Spinal cord (tissue), 10 donors: ENCODE measurements at places on chromosomes 3 and 15.

- DNase-seq, result no peak
- H3K4me3 ChIP-seq, result no peak overlapping the region
- peaks cover 23% of the 10 kb centered on the region for H3K4me1 ChIP-seq
Observed at GRCh38 chr3:129063841-129064482, 3.4 kb downstream of the GP9 start.

GRCh38 chr3:43659250-43659880, 31.4 kb upstream of the ABHD5 start:
- H3K27ac ChIP-seq, result no peak overlapping the region
- no peak for DNase-seq
- no peaks in the 10 kb centered on the region for H3K4me1 ChIP-seq
- no peaks in the 10 kb centered on the region for H3K27me3 ChIP-seq
- H3K4me3 ChIP-seq, result no peak overlapping the region
- H3K36me3 ChIP-seq, result no peaks in the 10 kb centered on the region

DNA sequence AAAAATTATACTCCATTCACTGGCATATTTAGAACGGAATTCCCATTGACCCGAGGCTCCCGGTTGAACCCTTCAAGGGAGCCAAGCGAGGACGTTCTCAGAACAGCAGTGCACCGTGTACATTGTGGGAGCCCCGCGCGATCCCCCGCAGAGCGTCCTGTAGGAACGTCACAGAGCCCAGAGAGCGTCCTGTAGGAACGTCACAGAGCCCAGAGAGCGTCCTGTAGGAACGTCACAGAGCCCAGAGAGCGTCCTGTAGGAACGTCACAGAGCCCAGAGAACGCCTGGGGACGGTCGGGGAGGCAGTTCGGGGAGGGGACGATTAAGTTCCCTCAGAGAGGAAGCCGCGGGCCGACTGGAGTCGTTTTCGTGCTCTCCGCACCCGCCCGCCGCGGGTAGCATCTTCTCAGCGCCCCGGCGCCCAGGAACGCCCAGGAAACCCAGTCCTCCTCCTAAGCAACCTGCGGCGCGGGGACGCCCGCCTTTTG, 506 bp upstream of the ATP1B3 start:
- H3K27ac ChIP-seq, result peak overlapping the region; percentile 98
- no peaks in the 10 kb centered on the region for H3K27me3 ChIP-seq
- no peaks in the 10 kb centered on the region for H3K36me3 ChIP-seq
- DNase-seq, result peak; percentile 87
- H3K4me1 ChIP-seq, result no peaks in the 10 kb centered on the region
- peak overlapping the region; percentile 86 for H3K4me3 ChIP-seq

DNA sequence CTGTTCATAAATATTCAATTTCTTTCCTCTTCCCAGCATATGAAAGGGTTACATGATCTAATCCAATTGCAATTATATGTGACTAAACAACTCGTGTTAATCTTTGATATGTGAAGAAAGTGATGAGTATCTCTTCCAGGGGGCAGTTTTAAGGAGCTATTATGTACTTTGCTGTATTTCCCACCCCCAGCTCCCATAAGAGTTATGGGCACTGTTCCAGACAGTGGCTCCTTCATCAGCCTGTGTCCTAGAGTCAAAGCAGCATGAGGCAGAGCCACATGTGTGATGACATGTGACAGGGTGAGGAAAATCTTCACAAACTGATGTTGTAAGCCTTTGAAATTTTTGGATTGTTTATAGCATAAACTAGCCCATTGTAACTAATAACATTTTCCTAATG, 315.4 kb downstream of the DIPK2A start:
- DNase-seq, result no peak
- no peaks in the 10 kb centered on the region for H3K36me3 ChIP-seq
- H3K27ac ChIP-seq, result no peak overlapping the region
- no peaks in the 10 kb centered on the region for H3K4me1 ChIP-seq
- no peak overlapping the region for H3K4me3 ChIP-seq

- no peak overlapping the region for H3K4me3 ChIP-seq
- no peaks in the 10 kb centered on the region for H3K36me3 ChIP-seq
Observed at GRCh38 chr3:188689101-188689574, 482.6 kb upstream of the TPRG1 start.

DNA sequence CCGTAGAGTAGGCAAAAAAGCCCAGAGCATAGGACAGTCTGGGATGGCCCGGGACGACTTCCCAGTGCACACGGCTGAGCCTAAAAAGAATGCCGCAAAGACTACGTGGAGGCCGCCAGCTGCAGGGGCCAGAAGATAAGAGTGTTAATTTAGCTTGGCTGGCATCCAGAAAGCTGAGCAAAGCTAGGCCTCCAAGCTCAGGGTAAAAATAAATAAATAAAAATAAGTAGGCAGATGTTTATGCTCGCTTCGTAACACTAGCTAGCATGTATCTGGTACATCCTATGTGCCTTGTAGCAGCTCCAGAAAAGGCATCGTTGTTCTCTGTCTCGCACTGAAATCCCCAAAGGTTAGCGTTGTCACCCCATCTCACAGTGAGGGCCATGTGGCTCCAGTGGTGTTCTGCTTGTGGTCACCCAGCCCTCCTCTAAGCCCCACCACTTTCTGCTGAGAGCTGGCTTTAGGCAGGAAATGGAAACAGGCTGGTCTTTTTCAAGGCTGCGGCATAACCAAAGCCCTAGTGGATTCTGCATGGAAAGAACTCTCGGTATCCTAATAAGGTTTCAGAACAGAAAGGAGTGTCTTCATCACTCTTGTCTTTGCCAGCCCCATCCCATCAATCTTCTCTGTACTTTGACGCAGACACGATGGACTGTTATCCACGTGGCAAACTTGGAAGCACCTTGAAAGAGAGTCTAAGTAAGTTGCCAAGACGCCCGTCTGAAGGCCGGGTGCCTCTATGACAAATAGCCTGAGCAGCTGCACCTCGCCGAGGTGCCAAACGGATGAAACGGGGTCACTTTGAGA, 58.1 kb upstream of the MEF2A start:
- H3K36me3 ChIP-seq, result no peaks in the 10 kb centered on the region
- no peak overlapping the region for H3K27ac ChIP-seq
- no peak overlapping the region for H3K4me3 ChIP-seq
- no peaks in the 10 kb centered on the region for H3K27me3 ChIP-seq

- H3K4me3 ChIP-seq, result no peak overlapping the region
- no peak overlapping the region for H3K27ac ChIP-seq
- H3K27me3 ChIP-seq, result peaks cover 26% of the 10 kb centered on the region
Observed at GRCh38 chr3:122991236-122991985, 36.2 kb downstream of the SEMA5B start.

DNA sequence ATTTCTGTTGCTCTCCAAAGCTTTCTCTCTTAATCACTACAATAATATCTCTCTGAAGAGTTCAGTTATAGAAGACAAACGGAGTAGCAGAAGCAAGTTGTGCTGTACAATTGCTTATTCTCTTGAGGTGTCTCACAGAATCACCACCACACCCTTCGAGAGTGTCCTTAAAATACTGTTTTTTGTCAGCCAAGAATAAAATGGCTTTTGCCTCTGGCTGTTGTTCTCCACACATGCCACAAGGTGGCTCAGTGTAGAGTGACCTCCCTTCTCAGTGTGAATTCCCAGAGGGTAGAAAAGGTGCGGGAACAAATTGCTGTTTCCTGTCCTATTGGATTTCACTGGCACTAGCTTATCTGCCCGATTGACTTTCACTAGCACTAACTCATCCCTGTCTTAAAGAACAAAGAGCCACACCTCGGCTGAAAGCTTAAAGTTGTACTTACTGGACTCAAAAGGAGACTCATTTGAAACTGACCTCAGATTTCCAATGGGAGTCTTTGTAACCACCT, 134.2 kb upstream of the SATB1 start:
- no peaks in the 10 kb centered on the region for H3K36me3 ChIP-seq
- no peak overlapping the region for H3K27ac ChIP-seq
- no peaks in the 10 kb centered on the region for H3K27me3 ChIP-seq
- H3K4me3 ChIP-seq, result no peak overlapping the region
- DNase-seq, result peak; percentile 14

DNA sequence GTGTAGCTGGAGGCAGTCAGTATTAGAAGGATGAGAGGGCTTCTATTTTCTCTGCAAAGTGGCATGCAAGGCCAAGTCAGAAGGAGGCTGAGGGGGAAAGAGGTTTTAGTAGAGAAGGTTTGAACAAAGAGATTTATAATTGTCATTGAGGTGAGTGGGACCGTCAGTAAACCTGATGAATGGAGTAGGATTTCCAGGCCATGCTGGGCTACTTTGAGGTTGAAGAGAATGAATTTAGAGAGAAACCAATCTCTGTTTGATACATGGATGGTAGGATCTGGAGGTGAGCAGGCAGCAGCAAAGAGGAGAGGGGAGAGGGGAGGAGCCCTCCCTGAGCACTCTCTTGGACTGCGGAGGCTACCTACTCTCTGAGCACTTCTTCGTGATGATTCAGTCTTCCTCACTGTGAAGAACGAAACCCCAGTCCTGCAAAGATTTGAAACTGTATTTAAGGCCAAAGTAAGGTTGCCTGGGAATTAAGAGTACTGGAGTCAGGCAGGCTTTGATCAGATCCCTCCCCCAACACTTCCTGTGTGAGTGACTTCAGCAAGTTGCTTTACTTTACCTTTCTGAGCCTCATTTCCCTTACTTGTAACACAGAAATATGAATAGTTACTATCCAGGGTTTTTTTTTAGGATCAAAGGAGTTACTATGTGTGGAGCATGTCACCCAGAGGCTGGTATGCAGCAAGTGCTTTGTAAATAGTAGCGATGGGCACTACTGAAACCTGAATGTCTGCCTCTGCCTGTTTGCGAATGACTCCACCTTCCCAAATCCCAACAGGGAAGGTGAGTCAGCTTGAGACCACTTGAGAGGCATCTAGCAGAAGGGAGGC, 75.8 kb downstream of the RPL39L start:
- no peaks in the 10 kb centered on the region for H3K4me1 ChIP-seq
- H3K4me3 ChIP-seq, result no peak overlapping the region
- no peaks in the 10 kb centered on the region for H3K27me3 ChIP-seq

DNA sequence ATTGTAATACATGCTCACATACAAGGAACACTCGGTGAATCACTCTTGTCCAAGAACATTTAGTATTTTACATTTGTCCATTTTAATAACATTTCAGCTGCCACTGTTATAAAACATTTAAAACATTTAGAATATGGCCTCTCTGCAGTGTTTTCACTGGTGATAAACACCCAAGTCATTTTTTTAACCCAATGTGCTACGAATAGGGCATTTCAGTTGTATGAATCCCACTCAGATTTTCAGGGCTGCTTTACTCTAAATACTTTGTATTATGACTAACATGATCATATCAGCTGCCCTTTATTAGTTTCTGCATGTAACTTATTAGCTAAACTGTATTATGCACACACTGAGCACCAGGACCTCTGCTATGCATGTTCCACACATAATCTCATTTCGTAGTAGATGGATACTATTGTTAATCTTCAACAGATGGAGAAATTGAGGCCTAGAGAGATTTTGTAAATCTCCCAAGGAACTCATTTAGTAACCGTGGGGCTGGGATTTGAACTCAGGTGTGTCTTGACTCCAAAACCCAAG, 148.6 kb upstream of the CDIN1 start:
- H3K27me3 ChIP-seq, result no peaks in the 10 kb centered on the region
- H3K36me3 ChIP-seq, result no peaks in the 10 kb centered on the region
- H3K27ac ChIP-seq, result no peak overlapping the region
- H3K4me3 ChIP-seq, result no peak overlapping the region

GRCh38 chr15:91369823-91370222, 269.8 kb downstream of the SV2B start:
- no peak for DNase-seq
- no peaks in the 10 kb centered on the region for H3K27me3 ChIP-seq
- H3K4me3 ChIP-seq, result no peak overlapping the region

- H3K4me1 ChIP-seq, result peaks cover 3% of the 10 kb centered on the region
- DNase-seq, result no peak
- no peaks in the 10 kb centered on the region for H3K36me3 ChIP-seq
- no peaks in the 10 kb centered on the region for H3K27me3 ChIP-seq
- no peak overlapping the region for H3K4me3 ChIP-seq
Observed at GRCh38 chr3:120853416-120853815, 54.6 kb upstream of the STXBP5L start.

GRCh38 chr3:4984511-4984864, 5.3 kb downstream of the BHLHE40 start:
- peak overlapping the region; percentile 65 for H3K27ac ChIP-seq
- peaks cover 15% of the 10 kb centered on the region for H3K36me3 ChIP-seq
- peaks cover 14% of the 10 kb centered on the region for H3K27me3 ChIP-seq

- no peaks in the 10 kb centered on the region for H3K36me3 ChIP-seq
- no peaks in the 10 kb centered on the region for H3K27me3 ChIP-seq
- H3K4me3 ChIP-seq, result no peak overlapping the region
- DNase-seq, result no peak
Observed at GRCh38 chr3:191355406-191355805, 25.1 kb upstream of the UTS2B start.

DNA sequence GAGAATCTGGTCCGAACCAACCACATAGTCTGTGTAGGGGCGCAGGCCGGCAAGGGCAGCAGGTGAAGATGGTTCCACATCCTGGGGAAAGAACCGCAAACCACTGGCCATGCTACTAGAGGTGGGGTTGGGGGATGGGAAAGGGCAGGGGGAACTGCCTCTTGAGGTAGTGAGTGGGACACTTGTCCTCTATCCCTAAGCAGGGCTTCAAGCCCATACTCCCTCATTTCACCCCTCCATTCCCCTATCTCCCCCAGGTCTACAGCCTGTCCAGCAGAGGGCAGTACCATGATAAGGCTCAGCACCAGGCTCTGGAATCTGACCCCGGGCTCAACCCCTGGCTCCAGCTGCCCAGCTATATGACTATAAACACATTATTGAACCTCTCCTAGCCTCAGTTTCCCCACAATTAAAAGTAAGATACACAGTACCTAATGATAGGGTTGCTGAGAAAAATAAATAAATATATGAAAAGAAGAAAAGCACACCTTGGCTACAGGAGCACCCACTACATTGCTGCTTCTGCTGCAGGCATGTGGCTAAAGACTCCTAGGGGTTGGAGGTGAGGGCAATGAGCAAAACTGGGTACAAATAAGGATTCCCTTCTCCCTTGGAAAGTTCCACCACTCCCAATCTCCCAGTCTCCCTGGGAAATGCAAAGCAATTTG, 6.3 kb downstream of the GORASP1 start:
- no peaks in the 10 kb centered on the region for H3K27me3 ChIP-seq
- H3K4me3 ChIP-seq, result no peak overlapping the region
- H3K4me1 ChIP-seq, result peaks cover 68% of the 10 kb centered on the region
- H3K27ac ChIP-seq, result no peak overlapping the region
- peaks cover 71% of the 10 kb centered on the region for H3K36me3 ChIP-seq

DNA sequence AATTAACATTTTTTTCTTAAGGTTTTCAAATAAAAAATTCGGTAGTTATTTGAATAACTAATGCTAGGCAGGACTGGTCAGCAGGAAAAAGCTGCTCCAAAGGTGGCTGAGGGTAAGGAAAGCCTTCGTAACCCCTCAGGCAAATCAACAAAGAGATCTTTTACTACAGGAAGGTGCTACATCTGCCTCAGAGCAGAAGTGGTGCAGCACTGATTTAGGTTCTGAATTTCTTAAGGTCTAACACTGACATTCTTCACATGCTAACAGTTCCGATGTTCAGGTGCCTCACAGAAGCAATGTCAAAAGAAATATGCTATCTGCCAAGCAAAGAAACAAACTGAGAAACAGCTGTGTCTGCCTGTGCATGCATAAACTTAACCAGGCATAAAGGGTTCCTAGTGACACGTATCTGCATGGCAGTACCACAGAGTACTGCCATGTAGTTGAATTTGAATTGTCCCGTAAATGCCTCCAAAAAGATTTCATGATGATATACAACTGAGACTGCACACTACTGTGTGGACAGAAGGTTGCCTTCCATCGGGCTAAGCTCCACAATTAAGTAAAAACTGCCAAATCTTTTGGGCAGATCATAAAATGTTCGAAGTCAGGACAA, 275.0 kb upstream of the NSMCE3 start:
- DNase-seq, result no peak
- H3K27ac ChIP-seq, result no peak overlapping the region
- no peaks in the 10 kb centered on the region for H3K27me3 ChIP-seq
- no peak overlapping the region for H3K4me3 ChIP-seq
- no peaks in the 10 kb centered on the region for H3K36me3 ChIP-seq
- no peaks in the 10 kb centered on the region for H3K4me1 ChIP-seq
